WERI-Rb-1 (cell line): ENCODE measurements at places on chromosomes 3 and 15.

DNA sequence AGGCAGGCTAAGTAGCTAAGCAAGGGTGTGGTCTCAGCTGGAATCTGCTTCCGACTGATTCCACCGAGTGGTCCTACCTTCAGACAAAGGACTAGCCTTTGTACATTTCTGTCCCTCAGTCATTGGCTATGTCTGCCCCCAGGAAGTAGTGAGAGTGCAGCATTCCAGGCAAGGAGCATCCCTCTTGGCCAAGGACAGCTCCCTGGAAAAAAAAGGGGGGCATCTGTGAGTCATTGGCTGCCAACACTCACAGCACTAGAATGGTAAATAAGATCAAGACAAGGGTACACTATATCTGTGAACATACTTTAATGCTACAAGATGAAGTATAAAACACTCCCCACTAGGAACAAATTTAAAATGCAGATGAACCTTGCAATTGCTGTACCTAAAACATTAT lies 66.8 kb downstream of the STAC start:
- no peak for DNase-seq

GRCh38 chr3:101170806-101171558 lies 149.4 kb downstream of the IMPG2 start:
- no peak for DNase-seq

GRCh38 chr3:172965256-172965655 lies 175.8 kb downstream of the SPATA16 start:
- DNase-seq = no peak

DNA sequence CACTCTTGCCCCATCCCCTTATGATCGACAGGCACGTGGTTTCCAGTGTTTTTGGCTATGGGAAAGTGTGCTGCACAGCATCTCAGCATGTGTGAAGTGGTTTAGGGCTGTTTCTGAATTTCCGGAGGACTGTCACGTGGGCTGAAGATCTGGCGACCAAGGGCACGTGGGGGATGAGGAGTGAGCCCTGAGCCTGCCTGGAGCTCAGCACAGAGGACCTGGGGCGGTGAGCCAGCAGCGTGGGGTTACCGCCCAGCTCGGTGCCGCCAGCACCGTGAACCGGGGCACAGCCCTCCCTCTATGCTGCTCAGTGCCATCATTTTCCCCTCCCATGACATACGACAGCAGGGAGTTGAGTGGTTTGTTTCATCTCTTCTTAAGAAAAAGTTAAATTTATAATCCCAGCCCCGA lies 150.2 kb downstream of the DNAJB8 start:
- no peak for DNase-seq
